Small intestine (tissue), 16 donors: ENCODE measurements at places on chromosomes 2 and 18. TPM values are rescaled to one million over a fixed set of nuclear protein-coding genes. Genes with fewer than 3 reads are reported as not detected.

The BMP10 gene
- polyA plus RNA-seq, result not detected

The NPAS2 gene
- 34.2 TPM for polyA plus RNA-seq

DNA sequence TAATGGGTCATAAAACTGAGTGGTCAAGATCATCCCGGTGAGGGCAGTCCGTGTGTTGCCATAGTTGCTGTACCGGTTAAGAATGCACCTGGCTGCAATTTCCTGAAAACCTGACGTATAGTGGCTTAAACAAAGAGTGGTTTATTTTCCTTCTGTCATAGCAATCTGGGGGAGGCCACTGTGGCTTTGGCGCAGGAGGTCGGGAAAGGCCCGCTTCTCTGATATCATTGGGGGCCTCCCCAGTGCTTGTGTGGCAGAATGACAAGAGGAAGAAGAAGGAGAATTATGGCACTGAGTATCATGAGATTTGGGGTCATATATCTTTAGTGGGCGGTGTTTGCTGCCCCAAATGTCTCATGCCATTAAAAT is 4.4 kb downstream of the C2orf92 start:
- peaks cover 4% of the 10 kb centered on the region for H3K4me1 ChIP-seq
- no peak overlapping the region for H3K4me3 ChIP-seq
- H3K36me3 ChIP-seq, result no peaks in the 10 kb centered on the region
- no peak for DNase-seq
- no peak overlapping the region for H3K27ac ChIP-seq

DNA sequence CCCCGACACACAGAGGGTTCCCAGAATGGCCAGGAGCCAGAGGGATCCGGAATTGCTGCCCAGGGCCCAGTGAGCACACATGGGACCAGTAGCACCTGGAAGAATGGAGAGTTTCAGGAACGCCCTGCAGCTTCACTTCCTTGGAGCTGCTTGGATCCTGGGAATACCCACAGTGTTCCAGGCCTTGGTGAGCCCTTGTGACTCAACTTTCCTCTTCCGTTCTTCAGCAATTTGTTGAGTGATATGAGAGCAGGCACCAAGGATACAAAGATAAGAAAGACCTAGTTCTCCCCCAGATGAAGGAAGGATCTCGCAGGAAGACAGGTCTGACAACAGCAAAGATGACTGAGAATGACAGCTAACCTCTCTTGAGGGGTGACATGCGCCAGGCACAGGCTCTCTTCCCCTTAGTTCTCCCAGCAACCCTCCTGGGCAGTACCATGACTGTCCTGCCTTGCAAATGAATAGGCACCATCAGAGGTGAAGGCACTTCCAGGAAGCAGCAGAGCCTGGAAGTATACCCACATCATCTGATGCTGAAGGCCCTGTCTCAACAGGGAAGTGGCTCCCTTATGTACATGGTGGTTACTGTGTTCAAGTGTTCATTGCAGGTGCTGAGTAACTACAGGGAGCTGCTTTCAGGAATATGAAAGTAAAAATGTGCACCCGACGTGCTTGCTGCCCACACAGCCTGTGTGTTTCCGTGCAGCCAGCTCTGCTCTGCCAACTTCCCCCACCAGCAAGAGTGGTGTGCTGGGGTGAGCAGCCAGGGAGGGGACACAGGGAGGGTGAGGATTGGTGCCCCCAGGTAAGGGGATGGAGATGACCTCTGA is 116.2 kb downstream of the STPG4 start:
- H3K4me1 ChIP-seq, result no peaks in the 10 kb centered on the region
- peaks cover 3% of the 10 kb centered on the region for H3K36me3 ChIP-seq
- H3K4me3 ChIP-seq, result no peak overlapping the region
- DNase-seq, result no peak
- no peak overlapping the region for H3K27ac ChIP-seq

The CPO gene
- polyA plus RNA-seq, result 3.9 TPM

The CFAP65 gene
- 4.3 TPM for polyA plus RNA-seq

DNA sequence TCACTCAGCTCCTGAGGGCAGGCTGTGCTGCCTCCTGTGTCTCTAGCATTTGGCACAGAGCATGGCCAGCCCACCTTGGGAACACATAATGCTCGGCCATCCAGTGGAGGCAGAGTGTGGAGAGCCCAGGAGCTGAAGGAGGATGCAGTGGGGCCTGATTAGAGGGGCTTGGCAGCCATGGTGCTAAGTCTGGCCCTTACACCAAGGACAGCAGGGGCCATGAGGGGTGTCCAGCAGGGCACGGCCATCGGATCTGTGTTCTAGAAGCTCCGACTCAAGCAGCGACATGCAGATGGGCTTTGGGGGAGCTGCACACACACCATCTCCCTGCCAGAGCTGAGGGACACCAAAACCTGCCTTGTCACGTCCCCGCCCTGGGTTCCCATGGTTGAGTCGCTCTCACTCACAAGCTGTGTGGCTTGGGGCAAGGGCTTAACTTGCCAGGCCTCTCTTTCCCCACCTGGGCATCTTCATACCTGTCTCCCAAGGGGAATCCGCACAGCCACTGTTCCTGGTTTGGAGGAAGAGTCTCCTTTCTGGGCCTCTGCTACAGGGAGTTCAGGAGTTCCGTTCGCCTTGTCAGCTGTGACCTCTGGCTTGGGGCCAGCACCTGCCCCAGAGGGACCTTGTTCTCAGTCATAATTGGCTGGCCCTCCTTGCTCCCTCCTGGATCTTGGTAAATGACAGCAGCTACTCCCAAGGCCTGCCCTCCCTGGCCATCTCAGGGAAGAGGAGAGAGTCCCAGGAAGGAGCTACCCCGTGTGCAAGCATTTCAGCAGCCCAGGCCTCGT is 1.3 kb upstream of the TOGARAM2 start:
- no peaks in the 10 kb centered on the region for H3K36me3 ChIP-seq
- H3K4me3 ChIP-seq, result no peak overlapping the region
- H3K4me1 ChIP-seq, result peaks cover 3% of the 10 kb centered on the region
- DNase-seq, result peak; percentile 20

- H3K27ac ChIP-seq, result no peak overlapping the region
- no peak overlapping the region for H3K4me3 ChIP-seq
- no peaks in the 10 kb centered on the region for H3K4me1 ChIP-seq
- no peaks in the 10 kb centered on the region for H3K36me3 ChIP-seq
- no peaks in the 10 kb centered on the region for H3K27me3 ChIP-seq
- no peak for DNase-seq
Measured at GRCh38 chr2:143422681-143423080, 293.5 kb downstream of the ARHGAP15 start.

DNA sequence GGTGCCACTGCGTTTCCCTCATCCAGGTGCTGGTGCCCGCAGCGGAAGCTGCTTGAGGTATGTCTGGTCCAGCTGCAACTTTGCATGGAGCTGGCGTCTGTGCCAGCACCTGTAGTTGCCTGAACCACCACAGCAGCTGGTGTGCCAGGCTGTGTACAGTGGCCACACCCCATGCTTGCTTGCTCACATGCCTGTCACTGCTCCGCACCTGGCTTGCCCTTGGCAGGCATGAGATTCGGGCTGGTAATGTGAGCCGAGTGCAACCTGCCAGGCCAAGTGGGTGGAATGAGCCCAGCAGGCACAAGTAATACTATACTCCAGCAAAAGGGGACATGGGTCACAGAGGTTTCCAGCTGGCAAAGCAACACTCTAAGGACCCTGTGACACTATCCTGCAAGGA is 1123.3 kb upstream of the ACVR2A start:
- no peaks in the 10 kb centered on the region for H3K4me1 ChIP-seq
- DNase-seq, result no peak
- no peak overlapping the region for H3K27ac ChIP-seq
- no peaks in the 10 kb centered on the region for H3K27me3 ChIP-seq
- H3K4me3 ChIP-seq, result no peak overlapping the region

DNA sequence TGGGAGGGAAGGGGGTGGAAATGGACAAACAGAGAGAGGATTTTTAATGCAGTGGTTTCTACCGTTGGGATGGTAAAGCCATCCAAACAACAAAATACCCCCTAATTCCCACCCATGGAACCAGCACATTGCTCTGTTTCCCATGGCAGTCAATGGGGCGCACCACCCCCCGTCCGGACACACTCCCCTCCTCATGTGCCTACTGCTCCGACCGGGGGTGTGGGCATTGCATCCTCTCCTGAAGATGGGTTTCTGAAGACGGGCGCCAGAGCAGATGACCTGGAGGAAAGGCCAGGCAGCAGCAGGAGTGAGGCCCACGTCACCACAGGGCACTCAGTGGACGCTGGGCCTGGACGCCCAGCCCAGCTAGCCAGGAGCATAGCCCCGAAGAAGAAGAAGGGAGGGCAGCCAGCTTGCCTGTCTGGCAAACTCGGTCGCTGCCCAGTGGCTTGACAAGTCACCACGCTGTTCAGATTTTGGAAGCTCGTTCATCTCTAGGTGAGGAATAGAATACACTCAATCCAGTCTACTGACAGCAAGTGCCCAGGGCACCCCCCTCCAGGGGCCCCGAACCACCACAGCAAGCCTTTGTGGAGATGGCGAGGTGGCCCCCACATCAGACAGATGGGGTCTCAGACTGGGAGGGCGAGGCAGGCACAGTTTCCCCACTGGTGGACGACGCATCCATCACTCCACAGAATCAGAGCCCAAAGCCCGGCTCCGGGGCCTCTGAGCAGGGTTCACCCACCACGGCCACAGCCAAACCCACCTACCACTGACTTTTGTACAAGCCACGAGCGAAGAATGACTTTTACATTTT is 296.2 kb upstream of the SALL3 start:
- no peak overlapping the region for H3K4me3 ChIP-seq
- DNase-seq, result no peak
- H3K27me3 ChIP-seq, result no peaks in the 10 kb centered on the region
- no peak overlapping the region for H3K27ac ChIP-seq
- H3K4me1 ChIP-seq, result no peaks in the 10 kb centered on the region

DNA sequence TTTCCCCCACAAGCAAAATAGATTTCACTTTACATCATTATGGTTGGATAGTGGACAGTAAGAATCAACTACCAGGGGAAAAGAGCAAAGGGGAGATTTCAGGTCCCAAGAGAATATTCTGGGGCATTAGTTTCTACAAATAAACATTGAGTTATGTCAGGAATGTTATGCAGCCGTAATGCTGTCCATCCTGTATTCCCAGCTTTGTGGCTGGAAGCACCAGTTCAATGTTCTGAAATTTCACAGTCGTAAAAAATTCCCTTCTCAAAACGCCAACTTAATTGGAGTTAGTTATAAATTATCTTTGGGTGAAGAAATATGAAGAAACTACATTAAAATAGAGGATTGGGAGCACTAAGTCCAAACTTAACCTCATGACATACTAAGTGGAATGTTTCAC is 141.5 kb upstream of the FIGN start:
- no peaks in the 10 kb centered on the region for H3K4me1 ChIP-seq
- no peaks in the 10 kb centered on the region for H3K36me3 ChIP-seq
- H3K4me3 ChIP-seq, result no peak overlapping the region
- H3K27me3 ChIP-seq, result no peaks in the 10 kb centered on the region
- no peak for DNase-seq
- H3K27ac ChIP-seq, result no peak overlapping the region

GRCh38 chr2:31078011-31078410 is 60.2 kb downstream of the GALNT14 start:
- no peak for DNase-seq
- H3K27ac ChIP-seq, result no peak overlapping the region
- H3K36me3 ChIP-seq, result no peaks in the 10 kb centered on the region

DNA sequence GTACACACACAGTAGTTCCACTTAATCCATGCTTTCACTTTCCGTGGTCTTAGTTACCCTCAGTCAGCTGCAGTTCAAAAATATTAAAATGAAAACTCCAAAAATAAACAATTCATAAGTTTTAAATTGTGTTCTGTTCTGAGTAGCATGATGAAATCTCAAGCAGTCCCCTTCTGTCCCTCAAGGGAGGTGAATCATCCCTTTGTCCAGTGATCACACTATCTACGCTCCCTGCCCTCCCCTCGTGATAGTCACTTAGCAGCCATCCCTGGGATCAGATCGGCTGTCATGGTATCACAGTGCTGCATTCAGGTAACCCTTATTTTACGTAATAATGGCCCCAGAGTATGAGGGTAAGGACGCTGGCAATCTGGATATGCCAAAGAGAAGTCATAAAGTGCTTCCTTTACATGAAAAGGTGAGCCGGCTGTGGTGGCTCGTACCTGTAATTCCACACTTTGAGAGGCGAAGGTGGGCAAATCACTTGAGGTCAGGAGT is 5.8 kb upstream of the RTN4 start:
- H3K27me3 ChIP-seq, result no peaks in the 10 kb centered on the region
- H3K4me3 ChIP-seq, result no peak overlapping the region
- DNase-seq, result no peak
- no peak overlapping the region for H3K27ac ChIP-seq

The UGT1A4 gene
- not detected for polyA plus RNA-seq

The ZSWIM2 gene
- polyA plus RNA-seq, result not detected

The CIDEA gene
- 1.6 TPM for polyA plus RNA-seq

DNA sequence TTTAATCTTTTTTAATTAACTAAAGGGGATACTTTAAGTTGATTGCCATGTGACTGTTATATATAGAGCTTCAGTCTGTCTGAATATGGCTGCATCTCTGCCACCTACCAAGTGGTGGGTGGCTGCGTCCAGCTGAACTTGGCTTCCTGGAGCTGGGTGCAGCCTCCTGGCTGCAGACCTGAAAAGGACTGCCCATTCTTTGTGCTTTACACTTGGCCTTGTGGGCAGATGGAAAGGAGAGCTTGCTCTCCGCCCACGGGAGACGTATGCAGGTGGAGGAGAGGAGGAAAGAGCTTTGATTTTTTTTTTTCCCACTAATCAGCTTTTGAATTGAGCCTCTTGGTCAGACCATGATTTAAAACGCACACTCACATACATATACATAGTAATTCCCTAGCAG is 34.7 kb downstream of the NCK2 start:
- H3K27ac ChIP-seq, result no peak overlapping the region
- peaks cover 9% of the 10 kb centered on the region for H3K4me1 ChIP-seq
- H3K36me3 ChIP-seq, result peaks cover 55% of the 10 kb centered on the region
- H3K4me3 ChIP-seq, result no peak overlapping the region
- no peak for DNase-seq
- no peaks in the 10 kb centered on the region for H3K27me3 ChIP-seq

GRCh38 chr2:25009954-25010353 is 31.9 kb upstream of the EFR3B start:
- H3K36me3 ChIP-seq, result no peaks in the 10 kb centered on the region
- no peak overlapping the region for H3K4me3 ChIP-seq
- H3K27me3 ChIP-seq, result no peaks in the 10 kb centered on the region
- H3K27ac ChIP-seq, result no peak overlapping the region
- DNase-seq, result no peak
- H3K4me1 ChIP-seq, result no peaks in the 10 kb centered on the region

GRCh38 chr2:15511686-15512085 is 49.4 kb downstream of the NBAS start:
- no peak overlapping the region for H3K4me3 ChIP-seq
- no peaks in the 10 kb centered on the region for H3K27me3 ChIP-seq
- H3K4me1 ChIP-seq, result no peaks in the 10 kb centered on the region
- DNase-seq, result no peak
- H3K27ac ChIP-seq, result no peak overlapping the region

GRCh38 chr18:10463096-10463495 is 8.7 kb downstream of the APCDD1 start:
- H3K4me1 ChIP-seq, result no peaks in the 10 kb centered on the region
- no peak overlapping the region for H3K27ac ChIP-seq
- no peak for DNase-seq
- no peaks in the 10 kb centered on the region for H3K36me3 ChIP-seq
- no peak overlapping the region for H3K4me3 ChIP-seq
